GM03348 (cell line): ENCODE measurements at places on chromosomes 11 and 22.

- no peak for DNase-seq
Measured at GRCh38 chr22:49934160-49934890, 15.9 kb downstream of the CRELD2 start.

DNA sequence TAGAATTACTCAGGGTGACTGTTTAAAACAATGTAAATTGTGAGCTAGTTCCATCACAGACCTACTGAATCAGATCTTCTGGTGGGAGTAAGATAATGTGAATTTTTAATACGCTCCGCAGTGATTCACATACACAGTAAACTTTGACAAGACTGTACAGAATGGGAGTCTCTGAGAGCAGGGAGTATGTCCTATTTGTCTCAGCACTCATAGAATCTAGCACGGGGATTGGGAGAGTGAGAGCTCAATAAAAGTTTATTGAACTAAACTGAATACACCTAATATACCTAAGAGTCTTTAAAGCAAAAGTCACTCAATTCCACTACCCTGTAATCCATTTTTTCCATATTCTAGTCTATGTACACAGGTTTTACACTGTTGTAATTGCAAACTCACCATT is 11.2 kb upstream of the GAB2 start:
- no peak for DNase-seq

- DNase-seq = peak; percentile 17
Measured at GRCh38 chr11:42407341-42407740, 904.5 kb upstream of the API5 start.

- DNase-seq = peak; percentile 48
Measured at GRCh38 chr11:76512851-76513653, 68.2 kb downstream of the EMSY start.

DNA sequence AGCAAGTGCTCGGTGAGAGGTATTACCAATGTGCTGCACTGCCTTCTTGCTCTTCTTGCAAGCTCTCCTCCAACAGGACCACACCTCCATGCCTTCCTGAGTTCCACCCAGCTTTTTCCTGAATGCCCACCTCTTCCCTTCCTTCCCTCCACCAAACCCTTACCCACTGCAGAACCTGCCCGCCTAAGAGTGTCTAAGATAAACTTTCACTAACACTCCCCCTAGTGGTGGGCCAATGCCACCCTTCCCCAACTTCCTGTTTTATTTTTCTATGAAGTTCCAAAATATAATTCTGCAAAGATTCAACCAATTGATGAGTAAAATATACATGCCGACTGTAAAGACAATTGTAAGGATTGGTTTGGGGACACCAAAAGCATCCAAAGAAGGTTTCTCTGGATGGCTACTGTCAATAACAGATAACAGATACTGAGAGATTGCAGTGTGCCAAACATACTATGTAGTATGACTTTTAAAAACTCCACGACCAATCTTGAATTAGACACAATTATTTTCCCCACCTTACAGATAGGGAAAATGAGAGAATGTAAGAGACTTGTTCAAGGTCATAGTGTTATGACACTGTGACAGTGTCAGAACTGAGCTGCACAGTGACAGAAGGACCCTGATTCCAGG is 38.6 kb upstream of the BMAL1 start:
- DNase-seq = peak; percentile 57

DNA sequence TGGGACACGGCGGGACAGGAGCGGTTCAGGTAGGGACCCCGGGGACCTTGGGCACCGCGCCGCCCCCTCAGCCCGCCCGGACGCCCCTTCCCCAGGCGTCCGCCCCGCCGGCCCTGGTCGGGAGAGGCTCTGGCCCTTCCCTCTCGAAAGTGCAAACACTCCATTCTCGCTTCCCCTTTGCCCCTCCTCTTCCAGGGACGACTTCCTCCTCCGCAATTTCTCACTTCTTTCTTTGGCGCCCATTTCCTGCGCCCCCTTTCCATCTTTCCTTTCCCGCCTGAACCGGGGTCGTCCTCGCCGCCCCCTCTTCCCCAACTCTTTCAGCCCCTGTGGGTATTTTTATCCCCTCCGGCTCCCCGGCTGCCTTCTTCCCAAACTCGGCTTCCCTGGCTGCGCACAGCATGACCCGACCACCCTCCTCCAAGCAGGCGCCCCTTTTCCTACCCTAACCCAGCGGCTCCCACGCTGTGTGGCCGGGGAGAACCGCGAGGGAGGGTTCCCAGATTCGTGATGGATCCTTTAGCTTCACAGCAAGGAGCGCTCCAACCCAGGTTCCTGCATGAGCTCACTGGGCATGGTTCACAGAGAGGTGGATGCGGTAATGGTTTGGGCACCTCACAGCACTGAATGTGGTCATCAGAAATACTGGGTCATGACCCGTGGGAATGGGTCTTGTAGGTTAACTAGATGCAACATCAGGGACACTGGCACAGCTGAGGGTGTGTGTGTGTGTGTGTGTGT is 689 bp downstream of the RAB39A start:
- DNase-seq = no peak

DNA sequence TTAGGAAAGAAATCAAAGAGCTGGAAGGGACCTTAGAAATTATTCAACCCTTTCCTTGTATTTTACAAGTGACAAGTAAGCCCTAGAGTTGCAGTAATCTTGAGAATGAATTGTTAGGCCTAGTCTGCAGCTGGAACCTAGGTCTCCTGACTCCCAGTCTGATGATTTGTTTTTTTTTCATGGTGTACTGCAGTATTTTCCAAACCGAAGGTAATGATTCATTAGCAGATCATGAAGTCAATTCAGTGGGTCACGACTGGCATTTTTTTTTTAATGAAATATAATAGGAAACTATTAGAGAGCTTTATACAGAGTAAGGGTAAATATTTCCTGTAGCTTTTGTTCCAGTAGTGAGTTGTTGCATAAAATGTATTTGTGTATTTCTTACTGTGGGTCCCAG is 42.8 kb downstream of the EXT2 start:
- DNase-seq = peak; percentile 13

DNA sequence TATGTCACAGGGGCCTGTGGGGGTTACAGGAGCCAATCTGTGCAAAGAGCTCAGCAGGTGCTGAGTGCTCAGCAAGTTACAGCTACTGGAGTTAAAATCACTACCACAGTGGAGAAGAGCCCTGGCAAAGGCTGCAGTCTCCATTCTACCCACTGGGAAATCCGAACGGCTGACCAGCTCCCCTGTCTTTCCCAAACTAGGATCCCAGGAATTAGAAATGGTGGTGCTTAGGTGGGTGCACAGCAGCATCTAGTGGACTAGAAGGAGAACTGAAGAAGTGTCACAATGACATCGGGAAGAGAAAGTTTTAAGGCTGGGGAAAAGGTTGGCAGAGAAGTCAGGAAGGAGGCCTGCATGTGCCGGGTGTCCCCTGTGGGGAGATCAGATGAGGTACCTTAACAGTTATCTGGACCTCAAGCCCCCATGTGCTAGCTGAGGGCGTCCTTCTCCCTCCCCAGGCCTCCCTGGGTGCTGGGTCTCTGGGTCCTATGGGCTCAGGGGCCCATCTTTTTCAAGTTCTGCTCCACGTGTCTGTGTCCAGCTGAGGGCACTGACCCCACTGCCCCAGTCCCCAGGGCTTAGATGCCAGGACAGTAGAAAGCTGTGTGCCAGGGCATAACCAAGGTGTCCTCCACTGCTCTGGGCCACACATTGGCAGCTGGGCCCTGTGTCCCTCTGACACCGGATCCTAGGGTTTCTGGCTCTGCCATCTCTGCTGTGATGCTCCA is 1.9 kb downstream of the PIWIL3 start:
- peak; percentile 55 for DNase-seq

DNA sequence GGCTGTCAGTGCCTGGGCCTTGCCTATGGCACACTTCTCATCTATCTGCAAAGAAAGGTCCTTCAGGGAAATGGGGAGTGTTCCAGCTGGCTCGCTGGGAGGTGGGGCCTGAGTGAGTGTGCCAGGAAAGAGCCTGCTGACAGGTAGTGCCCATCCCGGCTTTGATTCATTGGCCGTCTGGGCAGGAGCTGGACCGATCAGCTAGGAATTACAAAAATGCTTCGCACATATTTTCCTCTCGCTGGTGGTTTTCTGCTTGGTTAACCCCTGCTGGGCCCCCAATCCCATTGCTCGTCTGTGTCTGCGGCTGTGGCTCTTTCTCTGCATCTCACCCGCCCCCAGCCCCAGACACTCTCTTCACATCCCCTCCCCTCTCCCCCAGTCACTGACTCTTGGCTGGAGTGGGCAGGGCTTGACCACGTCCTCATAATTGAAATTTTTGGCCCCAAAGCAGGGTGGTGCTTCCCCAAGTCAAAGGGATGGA is 10.8 kb downstream of the LIF start:
- DNase-seq = peak; percentile 82

GRCh38 chr11:13782390-13783075 is 114.1 kb downstream of the FAR1 start:
- no peak for DNase-seq

GRCh38 chr22:26579331-26579886 is 10.5 kb downstream of the TPST2 start:
- no peak for DNase-seq

GRCh38 chr11:11464555-11464954 is 111.5 kb upstream of the CSNK2A3 start:
- no peak for DNase-seq

DNA sequence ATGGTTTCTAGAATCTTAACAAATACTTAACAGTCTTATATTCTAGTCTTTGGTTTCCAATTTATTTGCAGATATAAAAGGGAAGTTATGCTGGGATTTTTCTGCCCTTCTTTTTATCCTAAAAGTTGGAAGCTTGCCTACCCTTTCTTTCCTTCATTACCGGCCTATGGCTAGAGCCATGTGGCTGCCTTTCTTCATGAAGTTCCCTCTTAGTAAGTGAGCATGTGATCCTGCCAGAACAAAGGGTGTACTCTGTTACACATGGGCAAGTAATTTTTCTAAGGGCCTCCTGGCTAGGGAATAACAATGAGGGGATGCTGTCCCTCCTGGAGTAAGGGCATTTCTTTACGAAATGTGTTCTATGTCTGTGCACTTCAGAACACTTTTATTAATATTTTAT is 252.1 kb upstream of the PITPNB start:
- DNase-seq = no peak

GRCh38 chr11:39817241-39817640 is 1642.2 kb downstream of the LRRC4C start:
- DNase-seq = no peak
